Activated B cell treated with CpG ODN at 0.5 μM for 24 hours (primary cell): ENCODE measurements at places on chromosomes 11 and 22. TPM values are rescaled to one million over a fixed set of nuclear protein-coding genes. Genes with fewer than 3 reads are reported as not detected.

DNA sequence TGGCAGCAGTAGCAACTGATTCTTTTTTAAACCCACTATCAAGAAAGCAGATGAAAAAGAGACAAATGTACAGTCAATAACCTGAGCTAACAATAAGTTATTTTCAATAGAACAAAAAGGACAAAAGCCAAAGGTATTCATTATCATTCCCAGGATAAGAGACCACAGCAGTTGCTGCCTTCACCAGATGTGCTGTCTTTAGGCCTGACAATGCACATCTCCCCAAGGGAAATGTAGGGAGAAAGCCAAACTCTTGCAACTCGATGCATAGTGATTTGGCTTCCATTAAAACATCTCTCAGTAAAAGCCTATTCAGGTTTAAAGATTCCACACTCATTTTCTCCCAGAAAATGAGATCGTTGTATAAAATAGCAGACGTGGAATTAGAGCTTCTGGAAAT lies 210.7 kb downstream of the METTL15 start:
- H3K27me3 ChIP-seq, result no peaks in the 10 kb centered on the region
- peaks cover 2% of the 10 kb centered on the region for H3K4me1 ChIP-seq
- no peak for DNase-seq

- DNase-seq, result no peak
- H3K36me3 ChIP-seq, result no peaks in the 10 kb centered on the region
- H3K27ac ChIP-seq, result peak overlapping the region; percentile 69
- peaks cover 17% of the 10 kb centered on the region for H3K4me1 ChIP-seq
These were observed 4.4 kb downstream of the NAALADL1 start for GRCh38 chr11:65053827-65054508.

DNA sequence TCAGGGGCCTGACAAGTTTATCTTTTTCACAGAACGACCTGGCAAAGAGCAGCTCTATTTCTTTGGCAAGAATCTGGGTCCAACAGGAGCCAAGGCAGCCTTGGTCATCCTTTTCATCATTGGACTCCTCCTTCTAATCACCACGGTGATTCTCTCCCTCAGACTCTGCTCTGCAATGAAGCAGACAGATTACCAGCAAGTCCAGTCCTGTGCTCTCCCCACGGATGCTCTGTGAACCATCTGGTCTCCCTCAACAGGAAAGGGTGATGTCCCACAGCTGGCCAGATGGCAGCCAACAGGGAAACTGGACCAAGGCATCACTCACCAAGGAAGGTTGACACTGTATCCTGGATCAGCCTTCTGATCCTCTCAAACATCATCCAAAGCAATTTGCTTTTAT lies 17.0 kb upstream of the PANX1 start:
- peaks cover 2% of the 10 kb centered on the region for H3K27me3 ChIP-seq
- no peak overlapping the region for H3K27ac ChIP-seq
- H3K36me3 ChIP-seq, result no peaks in the 10 kb centered on the region
- no peak for DNase-seq
- no peak overlapping the region for H3K4me3 ChIP-seq

GRCh38 chr11:10272132-10272531 lies 21.9 kb downstream of the SBF2 start:
- DNase-seq, result no peak
- peaks cover 6% of the 10 kb centered on the region for H3K4me1 ChIP-seq
- no peaks in the 10 kb centered on the region for H3K27me3 ChIP-seq
- H3K27ac ChIP-seq, result no peak overlapping the region

DNA sequence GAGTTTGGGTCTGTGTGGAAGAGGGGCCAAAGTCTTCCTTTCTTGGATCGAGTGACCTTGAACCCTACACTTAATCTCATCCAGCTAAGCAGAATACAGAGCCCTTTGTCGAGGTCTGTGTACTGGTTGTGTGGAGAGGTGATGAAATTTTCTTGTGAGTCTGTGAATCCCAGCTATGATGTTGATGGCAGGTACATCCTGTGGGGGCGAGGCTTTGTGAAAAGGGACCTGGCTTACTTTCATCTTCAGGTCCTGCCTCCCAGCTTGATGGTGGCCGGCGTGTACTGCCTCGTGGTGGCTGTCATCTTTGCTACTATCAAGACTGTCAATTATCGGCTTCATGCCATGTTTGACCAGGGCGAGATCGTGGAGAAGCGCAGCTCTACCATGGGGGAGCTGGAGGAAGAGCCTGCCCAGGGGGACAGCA lies 1.0 kb downstream of the PCNX3 start:
- H3K27me3 ChIP-seq, result no peaks in the 10 kb centered on the region
- H3K4me1 ChIP-seq, result peaks cover 47% of the 10 kb centered on the region
- H3K36me3 ChIP-seq, result peaks cover 62% of the 10 kb centered on the region
- peak overlapping the region; percentile 85 for H3K27ac ChIP-seq
- no peak for DNase-seq

SREBF2 gene
- total RNA-seq, result 253 and 307 TPM in 2 replicates

MUC15 gene
- not detected in 2 replicates for total RNA-seq

APOL1 gene
- 10.4 and 10.7 TPM in 2 replicates for total RNA-seq

GLYAT gene
- total RNA-seq, result not detected in 2 replicates
